Sciatic nerve (tissue), 2 donors: ENCODE measurements at places on chromosomes 3 and 15. TPM values are rescaled to one million over a fixed set of nuclear protein-coding genes. Genes with fewer than 3 reads are reported as not detected.
A peak's percentile ranks its signal among the peaks of the same experiment; 100 is the strongest.

Gene SAMD7
- total RNA-seq = not detected

Gene RTP1
- total RNA-seq = not detected

Gene TNK2
- 72.0 TPM for total RNA-seq

Gene CYP8B1
- total RNA-seq = not detected

Gene TGM5
- total RNA-seq = not detected

Gene TASOR
- total RNA-seq = 85.2 TPM

Gene CPN2
- total RNA-seq = not detected

DNA sequence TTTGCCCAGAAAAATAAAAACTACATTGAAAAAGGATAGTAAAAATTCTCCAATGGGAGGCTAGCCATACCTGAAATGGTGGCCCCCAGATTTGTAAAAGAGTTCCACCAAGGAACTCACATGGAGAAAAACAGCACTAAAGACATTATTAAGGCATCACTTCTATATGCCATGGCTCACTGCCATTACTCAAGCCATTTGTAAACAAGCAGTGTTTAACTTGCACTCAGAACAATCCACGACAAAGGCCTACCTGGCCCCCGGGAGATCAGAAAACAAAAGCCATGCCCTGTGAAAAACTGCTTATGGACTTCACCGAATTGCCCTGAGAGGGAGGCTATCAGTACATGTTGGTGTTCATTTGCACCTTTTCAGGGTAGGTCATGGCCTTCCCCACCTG, 19.6 kb downstream of the CCR8 start:
- DNase-seq = no peak

DNA sequence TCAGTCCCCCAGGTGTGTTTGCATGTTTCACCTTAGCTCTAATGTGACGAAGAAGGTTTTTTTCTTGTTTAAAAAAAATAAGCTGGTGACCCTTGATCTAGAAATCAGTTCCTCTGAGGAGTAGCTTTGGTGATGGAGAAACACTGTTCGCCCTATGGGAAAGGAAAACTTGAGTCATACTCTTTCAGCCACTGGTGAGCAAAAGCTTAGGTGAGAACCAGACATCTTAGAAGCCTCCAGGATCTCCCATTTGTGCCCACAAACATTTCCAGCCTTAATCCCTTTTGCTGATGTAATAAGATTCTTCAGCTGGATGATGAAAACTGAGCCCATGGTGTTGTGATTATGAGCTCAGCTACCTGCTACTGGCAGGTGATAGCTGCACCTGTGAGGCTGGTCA, 37.8 kb downstream of the SLC27A2 start:
- DNase-seq = no peak

GRCh38 chr15:81643771-81644170, 269.8 kb upstream of the TMC3 start:
- no peak for DNase-seq

GRCh38 chr3:112353365-112353764, 20.4 kb downstream of the CD200 start:
- DNase-seq = no peak

DNA sequence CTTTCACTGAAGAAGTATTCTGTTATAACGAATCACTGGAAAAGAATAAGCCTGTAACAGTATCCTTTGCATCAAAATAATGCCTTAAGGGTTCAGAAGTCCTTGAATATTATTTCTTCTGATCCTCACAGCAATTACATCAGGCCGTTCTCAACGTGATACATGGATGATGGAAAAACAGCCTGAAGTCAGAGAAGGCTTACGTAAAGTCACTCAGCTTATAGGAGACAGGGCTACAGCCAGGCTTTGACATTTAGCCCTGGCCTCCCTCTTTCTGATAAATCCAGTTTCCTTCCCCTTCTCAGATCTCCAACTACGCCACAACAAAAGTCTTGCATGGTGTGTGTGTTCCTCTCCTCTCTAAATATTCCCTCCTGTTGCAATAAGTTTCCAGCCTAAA, 131.9 kb downstream of the ANO10 start:
- no peak for DNase-seq

- no peak for DNase-seq
Measured at GRCh38 chr15:55402707-55403106, 5.5 kb downstream of the CCPG1 start.

- DNase-seq = no peak
Measured at GRCh38 chr15:59352189-59352588, 20.5 kb downstream of the MYO1E start.

- DNase-seq = peak; percentile 75
Measured at GRCh38 chr3:49554633-49555265, 472 bp downstream of the BSN start.

DNA sequence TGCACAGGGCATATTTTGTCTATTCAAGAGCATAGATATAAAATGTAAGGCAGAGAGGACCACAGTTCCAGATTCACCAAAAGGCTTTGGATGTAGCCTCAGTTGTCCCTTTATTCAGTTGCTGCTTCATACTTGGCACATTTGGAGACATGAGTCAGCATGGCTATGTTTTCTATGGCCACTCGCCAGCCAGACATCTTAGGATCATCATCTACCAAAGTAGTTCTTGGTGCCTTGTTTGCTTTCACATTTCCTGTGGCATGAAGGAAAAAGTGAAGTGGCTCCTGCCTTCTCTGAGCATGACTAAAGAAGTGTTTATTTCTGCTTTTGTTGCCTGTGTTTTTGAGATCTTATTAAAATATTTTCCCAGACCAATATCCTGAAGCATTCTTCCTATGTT, 7.2 kb downstream of the SUSD5 start:
- DNase-seq = no peak

GRCh38 chr15:46618984-46619383, 984.2 kb downstream of the SQOR start:
- DNase-seq = no peak

- no peak for DNase-seq
Measured at GRCh38 chr3:76525726-76526125, 514.2 kb upstream of the ROBO2 start.

DNA sequence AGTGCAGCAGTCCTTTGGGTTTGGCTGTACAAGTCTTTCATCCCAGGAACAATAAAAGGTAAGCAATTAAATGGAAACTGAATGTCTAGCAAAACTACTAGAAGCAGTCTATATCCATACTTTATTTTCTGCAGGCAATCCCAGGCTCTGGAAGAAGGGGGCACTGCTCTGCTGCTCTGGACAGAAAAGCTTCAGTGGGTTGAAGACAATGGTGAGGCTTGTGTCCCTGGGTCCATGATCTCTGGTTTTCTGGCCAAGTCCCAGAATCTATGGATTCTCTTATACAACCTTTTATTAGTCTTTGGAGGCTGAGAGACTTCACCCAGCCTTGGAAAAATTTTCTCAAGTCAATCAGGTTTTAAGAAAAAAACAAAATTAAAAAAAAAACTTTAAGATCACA, 35.6 kb downstream of the SCAP start:
- DNase-seq = peak; percentile 19

DNA sequence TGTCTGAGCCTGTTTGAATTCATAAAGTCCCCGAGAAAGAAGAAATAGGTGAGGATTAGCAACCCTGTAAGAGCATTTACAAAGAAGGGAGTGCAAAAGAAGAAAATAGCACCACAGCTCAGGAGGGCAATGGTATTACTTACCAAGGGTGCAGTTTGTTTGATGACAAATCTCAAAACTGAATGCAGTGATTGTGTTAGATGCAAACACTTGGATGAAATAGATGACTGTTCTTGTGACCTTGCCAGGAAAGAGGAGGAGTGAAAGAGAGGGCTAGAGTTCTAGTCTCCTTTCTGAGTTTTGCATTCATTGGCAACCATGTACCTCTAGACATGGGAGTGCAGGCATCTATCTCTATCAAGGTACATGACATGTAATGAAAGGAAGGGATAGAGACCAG, 1030.8 kb upstream of the CFAP20DC start:
- no peak for DNase-seq
